ENCODE measurements at places on chromosomes 2 and 18. TPM values are rescaled to one million over a fixed set of nuclear protein-coding genes. Genes with fewer than 3 reads are reported as not detected.

GKN2 gene
- total RNA-seq = not detected

LYPD1 gene
- total RNA-seq = not detected

CLEC4F gene
- not detected for total RNA-seq

NAT8 gene
- not detected for total RNA-seq

ANKRD30B gene
- not detected for total RNA-seq

TEKT4 gene
- total RNA-seq = not detected

GYPC gene
- 102 TPM for total RNA-seq

KLHL29 gene
- total RNA-seq = 0.11 TPM

SERPINB11 gene
- total RNA-seq = not detected
